A549 treated with GW870086 at 1 μM for 4 hours (cell line): ENCODE measurements at places on chromosomes 16 and 17. TPM values are rescaled to one million over a fixed set of nuclear protein-coding genes. Genes with fewer than 3 reads are reported as not detected.

Gene CD300A
- not detected in 5 replicates for total RNA-seq

Gene CCR7
- 0.74 to 1.1 TPM (median 0.94 TPM) in 5 replicates for total RNA-seq

Gene KCNAB3
- total RNA-seq = 1.7 to 2.9 TPM (median 2.0 TPM) in 5 replicates

Gene POLDIP2
- 142 to 172 TPM (median 160 TPM) in 5 replicates for total RNA-seq

Gene C16orf74
- total RNA-seq = 12.7 to 18.1 TPM (median 15.0 TPM) in 5 replicates

Gene TEKT1
- 0.03 to 0.05 TPM in 2 of 5 replicates, not detected in the others for total RNA-seq

Gene TBC1D3H
- not detected in 5 replicates for total RNA-seq

Gene HOXB5
- total RNA-seq = 1.7 to 2.5 TPM (median 2.2 TPM) in 5 replicates

Gene CEMP1
- 0.12 TPM in 1 of 5 replicates, not detected in the others for total RNA-seq

Gene THOC6
- total RNA-seq = 25.3 to 35.1 TPM (median 31.9 TPM) in 5 replicates

Gene C17orf67
- 1.3 to 2.2 TPM (median 1.7 TPM) in 5 replicates for total RNA-seq

Gene PRAC2
- not detected in 5 replicates for total RNA-seq

Gene SRCIN1
- total RNA-seq = 1.4 to 3.1 TPM (median 2.6 TPM) in 5 replicates

Gene TBC1D3G
- total RNA-seq = not detected in 5 replicates

Gene CACNG5
- not detected in 5 replicates for total RNA-seq

Gene CANT1
- total RNA-seq = 74.1 to 86.6 TPM (median 80.7 TPM) in 5 replicates

Gene MMP25
- 0.81 to 1.2 TPM (median 0.90 TPM) in 5 replicates for total RNA-seq

Gene NACA2
- not detected in 5 replicates for total RNA-seq

Gene WNT3
- 3.8 to 4.7 TPM (median 4.2 TPM) in 5 replicates for total RNA-seq

Gene IRF8
- total RNA-seq = 0.35 to 0.69 TPM (median 0.53 TPM) in 5 replicates

Gene SLC38A8
- not detected in 5 replicates for total RNA-seq

Gene NR1D1
- total RNA-seq = 8.6 to 11.3 TPM (median 10.7 TPM) in 5 replicates

Gene HEATR9
- not detected in 5 replicates for total RNA-seq

Gene DBNDD1
- 45.5 to 65.7 TPM (median 58.6 TPM) in 5 replicates for total RNA-seq
